NCI-H226 (cell line): ENCODE measurements at places on chromosomes 11 and 22.

DNA sequence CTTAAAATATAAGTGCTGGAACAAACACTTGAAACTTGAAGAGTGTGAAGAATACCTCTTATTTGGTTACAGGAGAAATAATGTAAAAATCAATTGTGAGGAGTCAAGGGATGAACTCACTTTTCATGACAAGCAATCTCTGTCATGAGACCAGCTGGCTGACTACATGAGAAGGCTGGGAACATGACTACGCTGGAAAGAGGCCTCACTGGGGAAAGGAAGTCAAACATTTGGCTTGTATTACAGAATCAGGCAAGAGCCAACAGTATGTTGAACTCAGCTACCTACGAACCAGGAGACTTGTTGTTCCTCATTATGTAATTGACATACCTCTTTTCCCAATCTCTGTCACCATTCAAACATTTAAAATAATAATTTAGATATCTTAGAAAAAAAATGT lies 14.4 kb downstream of the DCDC1 start:
- DNase-seq = no peak

DNA sequence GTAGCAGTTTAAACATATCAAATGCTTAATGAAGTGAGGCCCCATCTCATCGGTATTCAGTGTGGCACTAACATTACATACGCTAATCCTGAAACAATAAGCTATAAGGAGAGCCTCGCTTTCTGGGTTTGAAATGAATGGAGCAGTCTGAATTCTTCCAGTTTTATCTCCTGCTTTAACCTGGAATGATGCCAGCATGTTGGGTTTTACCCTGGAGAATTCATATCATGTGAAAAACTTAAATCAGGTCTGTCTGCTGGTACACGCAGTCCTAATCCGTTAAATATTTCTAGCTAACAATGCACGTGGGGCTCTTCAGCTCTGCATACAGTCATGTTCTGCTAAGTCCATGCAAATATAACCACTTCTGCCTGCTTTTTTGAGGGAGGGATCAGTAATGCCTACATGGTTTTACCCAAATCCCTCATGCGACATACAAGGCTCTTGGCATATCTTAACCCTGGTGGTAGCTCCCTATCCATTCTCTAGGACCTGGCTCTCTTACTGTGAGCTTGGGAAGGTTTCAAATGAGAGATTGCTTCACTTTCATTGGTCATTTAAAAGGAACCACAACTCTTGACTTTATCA lies 92.7 kb downstream of the COMMD9 start:
- DNase-seq = no peak

DNA sequence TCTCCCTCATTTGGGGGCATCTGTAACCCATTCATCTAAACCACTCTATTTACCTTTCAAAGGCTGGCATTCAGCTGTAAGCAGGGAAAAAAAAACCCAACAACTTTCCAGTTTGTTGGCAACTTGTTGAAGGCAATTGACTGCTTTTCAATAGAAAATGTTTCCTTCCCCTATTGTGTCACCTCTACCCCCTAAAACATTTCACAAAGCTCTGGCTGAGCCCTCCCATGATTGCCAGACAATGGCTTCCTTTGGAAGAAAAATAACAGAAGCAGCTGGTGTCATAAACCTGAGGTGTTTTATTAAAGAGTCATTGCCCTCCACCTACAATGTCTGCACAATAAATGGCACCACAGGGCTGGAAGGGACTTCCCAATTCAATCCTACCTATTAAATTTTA lies 22.1 kb upstream of the PSMA1 start:
- no peak for DNase-seq

DNA sequence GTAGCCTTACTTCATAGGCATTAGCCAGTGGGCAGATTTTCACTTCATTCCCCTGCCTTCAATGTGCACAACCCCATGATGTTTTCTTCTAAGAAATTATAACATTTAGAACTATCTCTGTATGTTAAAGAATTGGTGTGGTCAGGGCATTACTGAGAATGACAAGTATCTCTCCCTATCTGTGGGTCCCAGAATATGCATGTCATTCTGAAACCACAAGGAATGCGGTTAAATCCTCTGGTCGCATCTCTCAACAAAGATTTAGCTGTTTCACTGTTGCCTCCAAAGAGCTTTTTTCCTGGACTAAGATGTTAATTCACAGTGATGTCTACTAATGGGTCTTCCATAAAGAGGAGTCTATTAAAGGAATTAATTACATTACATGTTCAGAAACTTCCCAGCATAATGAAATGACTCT lies 62.7 kb downstream of the LIF start:
- DNase-seq = no peak

GRCh38 chr22:46757104-46757503 lies 5.3 kb upstream of the TBC1D22A start:
- DNase-seq = no peak

DNA sequence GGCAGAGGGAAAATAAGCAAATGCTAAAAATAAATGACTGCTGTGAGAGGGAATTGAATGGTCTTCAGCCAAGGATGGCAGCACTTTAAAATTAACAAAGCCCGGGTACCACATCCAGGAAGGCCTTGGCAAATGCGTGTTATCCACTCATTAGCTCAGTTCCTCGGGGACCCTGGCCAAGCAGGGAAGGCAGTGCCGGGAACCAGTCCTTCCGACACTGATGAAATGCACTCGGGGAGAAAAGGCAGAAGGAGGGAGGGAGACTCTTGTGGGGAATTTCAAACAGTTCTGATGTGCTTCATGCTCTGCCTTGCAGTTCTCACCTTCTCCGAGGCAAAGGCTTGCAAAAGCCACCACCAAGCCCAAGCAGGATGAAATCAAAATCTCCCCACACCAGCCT lies 38.3 kb downstream of the CLPB start:
- DNase-seq = no peak

DNA sequence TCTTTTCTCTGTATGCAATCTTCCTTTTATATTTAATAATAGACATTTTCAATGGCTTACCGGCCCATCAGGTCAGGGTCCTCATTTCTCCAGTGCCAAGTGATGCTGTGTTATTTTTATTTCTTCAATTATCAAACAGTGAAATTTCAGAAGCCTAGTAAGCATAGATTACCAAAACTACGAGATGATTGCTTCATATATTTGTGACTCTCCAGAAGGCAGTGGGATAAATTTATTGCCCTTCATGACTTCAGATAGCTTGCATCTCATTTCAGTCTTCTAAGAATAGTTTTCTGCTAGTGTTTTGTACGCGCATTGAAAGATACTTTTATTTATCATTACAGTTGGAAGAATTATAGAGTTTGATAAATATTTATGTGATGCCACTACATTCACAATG lies 139.6 kb downstream of the FAT3 start:
- no peak for DNase-seq

GRCh38 chr11:70826541-70827335 lies 425.6 kb downstream of the SHANK2 start:
- DNase-seq = no peak

GRCh38 chr11:62439785-62440602 lies 21.2 kb downstream of the SCGB1A1 start:
- peak; percentile 28 for DNase-seq

- no peak for DNase-seq
These were observed 1.3 kb upstream of the OR8D1 start for GRCh38 chr11:124315052-124315451.

DNA sequence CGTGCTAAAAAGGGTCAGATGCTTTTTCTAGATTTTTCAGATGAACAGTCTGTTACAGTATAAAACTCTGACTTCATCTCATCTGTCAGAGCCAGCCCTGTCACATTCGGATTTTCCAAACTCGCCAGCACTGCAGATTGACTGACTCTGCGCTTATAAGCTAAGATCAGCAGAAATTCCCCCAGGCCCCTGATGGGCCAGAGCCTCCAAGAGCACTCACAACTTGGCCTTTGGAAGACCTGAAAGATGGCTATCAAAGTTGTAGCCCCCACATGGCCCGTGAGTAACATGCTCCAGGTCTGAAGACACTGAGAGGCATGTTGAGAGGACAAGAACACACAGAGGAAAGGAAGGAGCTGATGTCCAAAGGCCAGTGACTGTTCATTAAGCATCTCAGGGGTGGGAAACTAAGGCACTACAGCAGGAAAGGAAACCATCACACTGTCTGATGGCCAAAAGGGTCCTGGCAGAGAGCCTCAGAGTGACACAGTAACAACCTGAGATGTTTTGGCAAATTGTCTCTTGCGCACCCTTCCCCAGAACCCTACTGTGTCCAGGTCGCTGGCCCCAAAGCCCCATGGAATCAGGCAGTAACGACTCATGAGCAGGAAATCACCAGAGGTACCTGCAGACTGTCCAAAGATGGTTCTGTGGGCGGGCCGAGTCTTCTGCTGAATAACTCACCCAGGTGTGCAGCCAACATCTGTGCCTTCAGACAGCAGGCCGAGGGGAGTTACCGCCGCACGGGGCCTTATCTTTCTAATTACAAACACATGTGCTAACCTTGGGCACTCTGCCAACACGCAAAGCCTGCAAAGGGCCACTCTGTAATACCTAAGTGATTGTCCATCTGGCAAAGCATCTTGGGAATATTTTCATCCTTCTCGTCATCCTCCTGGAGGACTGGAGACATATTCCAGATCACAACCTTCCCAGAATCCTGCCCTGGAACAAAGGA lies 23.6 kb downstream of the HIRA start:
- DNase-seq = no peak

- no peak for DNase-seq
These were observed 533.0 kb downstream of the KCNA4 start for GRCh38 chr11:29483831-29484230.

- DNase-seq = no peak
These were observed 25.5 kb downstream of the MYBPC3 start for GRCh38 chr11:47327025-47327424.

- no peak for DNase-seq
These were observed 4.3 kb downstream of the IGSF9B start for GRCh38 chr11:133952199-133953190.

- no peak for DNase-seq
These were observed 106.6 kb downstream of the TSPAN18 start for GRCh38 chr11:44833221-44833876.

DNA sequence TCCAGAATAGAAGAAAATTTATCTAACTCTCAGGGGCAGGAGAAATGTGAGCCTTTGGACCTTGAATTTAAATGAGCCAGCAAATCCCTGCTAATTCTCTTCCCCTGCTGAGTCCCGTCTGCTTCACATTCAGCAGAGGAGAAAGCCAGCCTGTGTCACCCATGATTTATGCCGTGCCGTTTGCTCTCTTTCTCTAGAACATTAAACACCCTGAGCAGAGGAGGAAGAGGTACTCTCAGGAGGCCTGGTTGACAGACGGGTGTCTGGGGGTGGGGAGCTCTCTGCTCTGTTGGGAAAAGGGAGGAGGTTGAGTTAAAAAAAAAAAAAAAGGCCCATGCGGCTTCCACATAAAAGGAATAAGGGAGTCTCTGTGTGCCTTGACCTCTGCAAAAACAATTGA lies 11.3 kb upstream of the MTMR3 start:
- DNase-seq = no peak

GRCh38 chr11:32210556-32210955 lies 119.7 kb downstream of the RCN1 start:
- peak; percentile 96 for DNase-seq

DNA sequence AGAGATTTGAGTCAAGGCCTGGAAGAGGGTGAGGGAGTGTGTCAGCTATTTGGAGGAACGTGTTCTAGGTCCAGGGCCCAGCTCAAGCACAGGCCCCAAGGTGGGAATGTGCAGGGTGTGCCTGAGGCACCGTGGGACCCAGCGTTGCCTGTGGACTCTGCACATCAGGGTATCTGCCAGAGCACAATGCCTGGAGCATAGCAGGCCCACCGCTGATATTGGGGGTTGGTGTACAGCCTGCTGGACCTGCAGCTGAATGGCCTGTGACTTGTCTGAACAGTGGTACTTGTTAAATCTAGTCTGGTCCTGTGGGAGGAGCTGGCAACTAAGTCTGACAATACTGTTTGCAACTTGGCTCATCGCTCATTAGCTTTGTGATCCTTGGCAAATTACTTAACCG lies 131.7 kb downstream of the GRIK4 start:
- DNase-seq = no peak

GRCh38 chr11:65625628-65626342 lies 10.2 kb downstream of the PCNX3 start:
- DNase-seq = no peak

GRCh38 chr22:22553141-22553540 lies 5.9 kb downstream of the PRAME start:
- no peak for DNase-seq

DNA sequence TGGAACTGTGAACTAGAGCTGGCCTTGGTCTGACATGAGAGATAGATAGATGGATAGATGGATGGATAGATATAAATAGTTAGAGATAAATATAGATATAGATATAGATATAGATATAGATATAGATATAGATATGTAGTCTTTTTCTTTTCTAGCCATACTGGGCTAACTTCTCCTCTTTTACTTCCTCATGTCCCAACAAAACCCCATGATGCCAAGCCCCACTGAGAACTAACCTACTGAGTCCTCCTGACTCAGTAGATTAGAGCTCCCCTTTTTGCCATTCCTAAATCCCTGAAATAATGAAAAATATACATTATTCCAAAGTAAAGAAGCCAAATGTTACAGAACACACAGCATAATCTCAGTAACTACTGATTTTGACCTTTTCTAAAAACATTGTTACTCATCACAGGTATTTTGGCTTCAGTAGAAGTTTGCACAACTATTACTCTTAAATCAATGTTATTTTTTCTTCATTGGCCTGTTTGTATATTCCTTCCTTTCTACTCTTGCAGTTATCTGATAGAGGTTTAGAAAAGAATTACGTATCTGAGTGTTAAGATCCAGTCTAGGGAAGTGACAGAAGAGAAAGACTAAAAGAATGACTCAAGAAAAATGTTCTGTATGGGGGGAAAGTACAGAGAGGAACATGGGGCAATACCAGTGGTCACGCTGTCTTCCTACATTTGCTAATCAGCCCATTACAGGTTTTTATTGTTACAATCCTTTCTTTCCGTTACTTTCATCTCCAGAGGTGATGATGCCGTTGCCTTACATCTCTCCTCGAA lies 6.0 kb upstream of the OR10D3 start:
- no peak for DNase-seq

DNA sequence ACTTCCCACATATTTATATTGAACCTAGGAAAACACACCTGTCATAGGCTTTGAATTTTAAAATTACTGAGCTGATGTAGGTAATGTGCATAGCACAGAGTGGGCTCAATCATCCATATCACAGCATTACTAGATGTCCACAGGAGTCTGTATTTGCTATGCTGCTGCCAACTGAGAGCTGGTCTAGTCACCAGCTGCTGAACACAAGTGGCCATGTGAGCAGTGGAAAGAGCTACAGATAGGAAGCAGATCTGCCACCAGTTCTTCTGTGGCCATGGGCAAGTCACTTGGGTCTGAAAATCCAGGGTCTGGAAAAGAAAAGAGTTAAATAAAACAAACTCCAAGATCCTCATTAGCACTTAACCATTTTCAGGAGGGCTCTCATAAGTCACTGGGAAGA lies 91.8 kb downstream of the APIP start:
- DNase-seq = no peak
